ENCODE measurements at places on chromosomes 7 and 10.

DNA sequence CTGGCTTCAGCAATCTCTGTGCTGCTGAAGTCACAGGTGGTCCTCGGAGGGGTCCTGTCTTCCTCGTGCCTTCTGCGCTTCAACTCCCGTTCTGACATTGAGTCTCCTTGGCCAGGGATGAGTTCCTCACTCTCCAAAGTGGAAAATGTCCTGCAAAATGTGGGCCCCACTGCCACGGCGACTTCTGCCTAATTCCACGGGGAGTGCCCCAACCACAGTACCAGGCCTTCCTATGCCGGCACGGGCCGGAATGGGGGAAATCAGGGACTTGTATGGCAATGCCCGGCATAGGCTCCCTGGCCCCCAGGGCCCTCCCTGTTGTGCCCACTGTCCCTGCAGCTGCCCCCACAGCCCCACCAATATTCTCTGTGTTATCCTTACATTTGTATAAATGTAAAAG lies 420.5 kb downstream of the TCERG1L start:
- DNase-seq: no peak

GRCh38 chr10:43263551-43264343 lies 3.1 kb downstream of the RASGEF1A start:
- no peak for DNase-seq

- no peak for DNase-seq
Observed at GRCh38 chr10:16612115-16612980, 90.7 kb upstream of the C1QL3 start.

DNA sequence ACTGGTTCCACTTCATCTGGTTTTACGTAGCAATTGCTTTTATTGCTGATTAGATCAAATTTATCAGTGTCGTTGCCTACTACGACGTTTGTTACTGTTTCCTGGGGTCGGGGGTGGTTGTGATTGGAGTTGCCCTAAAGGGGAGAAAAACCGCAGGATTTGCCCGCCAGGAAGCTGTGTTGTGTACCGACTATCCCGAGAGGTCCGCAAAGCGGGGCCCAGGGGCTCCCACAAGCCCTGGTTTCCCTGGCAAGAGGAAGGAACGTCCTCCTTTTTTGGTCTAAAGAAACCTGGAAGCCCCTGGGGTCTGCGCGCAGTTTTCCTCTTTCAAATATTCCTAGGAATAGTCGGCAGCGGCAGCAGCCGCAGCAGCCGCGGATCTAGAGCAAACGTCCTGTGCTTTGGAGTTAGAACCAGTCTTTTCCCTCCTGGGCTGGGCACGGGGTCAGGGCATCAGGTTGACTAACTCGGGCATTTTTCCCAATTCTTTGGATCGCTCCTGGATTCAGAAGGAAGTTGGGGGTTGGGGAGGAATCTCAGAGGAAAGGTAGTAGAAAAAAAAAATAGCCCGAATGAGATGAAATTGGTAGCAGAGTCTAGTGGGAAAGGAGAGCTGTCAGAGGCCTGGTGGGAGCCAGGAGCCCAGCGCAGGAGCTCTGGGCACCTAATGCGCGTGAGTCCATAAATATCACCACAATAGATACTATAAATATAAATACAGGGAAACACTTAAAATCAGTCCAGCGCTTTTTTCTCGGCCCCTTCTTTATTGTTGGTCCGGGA lies 4.6 kb downstream of the VAX1 start:
- DNase-seq: no peak

- DNase-seq: no peak
Observed at GRCh38 chr7:157543276-157543675, 206.5 kb downstream of the DNAJB6 start.

DNA sequence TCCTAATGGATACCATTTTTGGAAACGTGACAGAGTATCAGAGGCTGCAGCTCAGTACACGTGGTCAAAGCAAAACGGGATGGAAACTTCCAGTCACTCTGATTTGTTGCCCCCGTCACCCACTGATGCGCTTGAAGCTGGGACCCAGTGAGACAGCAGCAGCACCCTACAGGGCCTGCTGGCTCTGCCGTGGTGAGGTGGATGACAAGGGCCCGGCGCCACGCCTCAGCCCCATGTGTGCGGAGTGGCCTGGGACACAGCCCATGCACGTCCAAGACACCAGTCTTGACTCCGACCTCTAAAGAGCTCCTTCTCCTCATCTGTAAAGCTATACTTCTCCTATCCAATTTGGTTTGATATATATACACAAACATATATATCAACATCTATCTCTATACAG lies 39.0 kb downstream of the CLEC2L start:
- DNase-seq: no peak
